ENCODE measurements at places on chromosomes 1 and 21.

DNA sequence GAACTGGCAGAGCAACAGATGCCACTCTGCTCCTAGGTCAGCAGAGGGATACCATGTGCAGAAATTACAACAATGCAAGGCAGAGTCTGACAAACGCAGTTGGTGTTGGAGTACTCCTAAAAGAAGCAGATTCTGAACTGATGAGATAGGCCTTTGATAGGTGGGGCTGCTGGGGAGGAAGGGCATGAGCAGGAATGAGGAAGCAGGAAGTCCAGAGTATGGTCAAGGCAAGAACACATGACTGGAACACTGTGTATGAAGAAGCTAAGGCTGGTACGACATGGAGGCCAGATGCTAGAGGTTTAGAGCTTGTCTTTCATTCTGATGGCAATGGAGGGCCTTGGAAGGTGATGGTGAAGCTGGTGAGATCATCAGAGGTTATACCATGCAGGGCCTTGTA is 11.5 kb upstream of the THRAP3 start:
- DNase-seq = no peak

- no peak for DNase-seq
These were observed 18.8 kb upstream of the GPR137B start for GRCh38 chr1:236123563-236123962.

GRCh38 chr1:153659175-153659534 is 652 bp downstream of the SNAPIN start:
- DNase-seq = no peak

- DNase-seq = no peak
These were observed 14.0 kb upstream of the WASF2 start for GRCh38 chr1:27503844-27504587.

- DNase-seq = no peak
These were observed 133.1 kb upstream of the C1orf174 start for GRCh38 chr1:4033129-4033676.

DNA sequence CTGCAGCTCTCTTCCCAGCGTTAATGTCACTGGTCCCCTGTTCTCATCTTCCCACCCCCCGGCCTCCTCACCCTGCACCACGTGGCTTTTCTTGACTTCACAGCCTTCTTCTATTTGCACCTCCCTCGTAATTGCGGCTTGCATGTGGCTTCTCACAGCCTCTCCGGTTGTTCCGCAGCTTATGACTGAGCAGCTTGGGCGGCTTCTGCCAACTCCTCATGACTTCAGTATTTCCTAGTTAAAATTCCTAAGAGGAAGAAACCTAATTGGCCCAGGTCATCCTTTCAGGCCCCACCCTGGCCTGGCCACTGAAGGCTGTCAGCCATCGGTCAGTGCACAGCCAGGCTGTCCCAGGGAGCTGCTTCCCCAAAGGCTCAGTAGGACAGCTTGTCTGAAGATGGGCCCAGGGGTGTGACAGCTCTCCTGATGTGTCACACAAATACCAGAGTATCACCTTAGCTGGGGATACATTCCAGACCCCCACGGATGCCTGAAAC is 8.6 kb upstream of the RERE start:
- DNase-seq = peak; percentile 83

DNA sequence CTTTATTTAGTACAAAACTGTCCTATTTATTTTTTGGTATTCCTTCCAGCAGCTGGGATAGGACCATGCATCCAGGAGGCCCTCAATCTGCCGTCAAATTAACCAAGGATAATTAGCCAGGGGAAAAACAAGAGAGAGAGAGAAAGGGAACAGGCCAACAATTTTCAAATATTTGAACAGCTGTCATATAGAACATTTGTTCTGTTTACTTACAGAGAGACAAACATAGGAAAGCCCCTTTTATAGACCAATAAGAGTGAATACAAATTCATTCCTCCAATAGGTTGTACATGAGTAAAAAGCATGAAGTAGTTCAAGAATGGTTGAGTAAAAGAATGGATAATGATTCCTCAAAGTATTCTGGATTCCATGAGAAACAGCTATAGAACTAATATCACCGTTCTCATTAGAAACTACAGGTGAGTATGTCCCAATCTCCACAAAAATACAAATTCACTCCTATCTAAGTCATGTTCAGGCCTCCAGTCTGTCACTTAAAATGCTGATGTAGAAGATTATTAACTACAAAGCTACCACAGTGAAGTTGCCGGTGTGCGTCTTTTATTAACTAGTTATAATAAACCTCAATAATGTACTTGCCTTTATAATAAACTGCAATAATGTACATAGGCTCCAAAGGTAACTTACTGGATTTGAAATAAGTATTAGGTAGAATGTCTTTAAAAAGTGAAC is 64.8 kb upstream of the GNG4 start:
- no peak for DNase-seq

DNA sequence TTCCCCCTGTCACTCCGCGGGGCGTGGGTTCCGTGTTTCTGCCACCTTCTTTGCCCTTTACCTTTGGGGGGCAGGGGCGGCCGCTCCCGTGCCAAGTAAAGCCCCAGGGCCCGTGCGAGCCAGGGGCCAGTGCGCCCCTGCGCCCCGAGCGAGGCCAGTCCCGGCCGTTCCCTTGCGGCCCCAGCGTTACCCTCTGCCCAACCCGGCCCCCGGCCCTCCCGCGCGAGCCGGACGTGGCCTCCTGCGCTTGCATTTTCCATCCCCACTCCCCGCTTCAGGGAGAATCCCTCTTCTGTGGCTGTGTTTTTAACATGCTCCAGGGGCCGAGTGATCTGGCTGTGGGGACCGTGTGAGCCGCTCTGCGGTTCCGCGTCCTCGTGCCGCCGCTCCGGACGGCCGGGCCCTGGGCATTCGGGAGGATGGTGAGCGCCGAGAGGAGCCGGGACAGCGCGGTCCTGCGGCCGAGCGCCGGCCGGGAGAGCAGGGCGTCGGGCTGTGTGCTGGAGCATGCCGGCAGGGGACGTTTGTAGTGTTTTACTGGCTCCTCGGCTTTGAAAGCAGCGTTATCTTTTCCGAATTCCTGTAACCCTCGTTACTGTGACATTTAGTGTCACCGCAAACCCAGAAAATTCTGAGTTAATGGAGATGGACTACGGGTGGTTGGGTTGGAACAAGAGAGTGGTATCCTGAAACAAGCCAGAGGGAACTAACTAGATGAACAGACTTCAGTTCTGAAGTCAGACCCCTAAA is 1.0 kb downstream of the GALNT2 start:
- DNase-seq = peak; percentile 25

Data from RKO (cell line).